Activated CD8-positive, alpha-beta T cell treated with anti-CD3 and anti-CD28 coated beads for 36 hours (primary cell): ENCODE measurements at places on chromosomes 5 and 9. TPM values are rescaled to one million over a fixed set of nuclear protein-coding genes. Genes with fewer than 3 reads are reported as not detected.

EPB41L4A gene
- total RNA-seq = 0.25 TPM

PCDHA11 gene
- not detected for total RNA-seq

CETN3 gene
- 49.2 TPM for total RNA-seq

CYSRT1 gene
- 0.34 TPM for total RNA-seq

ARID3C gene
- total RNA-seq = 0.29 TPM

NUTM2F gene
- not detected for total RNA-seq

FOXD4L5 gene
- total RNA-seq = not detected

- no peaks in the 10 kb centered on the region for H3K36me3 ChIP-seq
- peaks cover 2% of the 10 kb centered on the region for H3K4me1 ChIP-seq
- no peak overlapping the region for H3K4me3 ChIP-seq
- peak; percentile 2 for DNase-seq
- H3K27me3 ChIP-seq = peaks cover 37% of the 10 kb centered on the region
- no peak overlapping the region for H3K27ac ChIP-seq
These were observed 507 bp downstream of the CTNND2 start for GRCh38 chr5:11903614-11904264.

GRCh38 chr5:100797861-100798260 is 105.2 kb downstream of the ST8SIA4 start:
- no peaks in the 10 kb centered on the region for H3K27me3 ChIP-seq
- no peak for DNase-seq
- peaks cover 2% of the 10 kb centered on the region for H3K4me1 ChIP-seq
- no peak overlapping the region for H3K27ac ChIP-seq

DNA sequence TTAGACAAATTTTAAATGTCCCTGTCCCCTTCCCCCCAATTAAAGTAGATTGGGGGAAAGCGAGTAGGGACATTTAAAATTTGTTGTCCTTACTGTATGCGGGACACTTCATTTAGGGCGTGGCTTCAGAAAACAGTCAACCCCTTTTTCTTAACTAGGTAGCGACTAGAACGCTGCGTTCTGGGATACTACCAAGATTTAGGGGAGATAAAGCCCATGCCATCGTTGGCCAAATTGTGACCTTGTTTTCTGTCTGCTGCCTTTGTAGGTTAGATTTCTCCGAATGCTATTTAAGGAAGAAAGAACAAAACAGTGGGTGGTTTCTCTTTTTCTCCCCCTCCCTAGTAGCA is 1.2 kb downstream of the CKS2 start:
- peaks cover 50% of the 10 kb centered on the region for H3K4me1 ChIP-seq
- H3K36me3 ChIP-seq = peaks cover 74% of the 10 kb centered on the region
- DNase-seq = peak; percentile 22
- peak overlapping the region; percentile 91 for H3K4me3 ChIP-seq
- H3K27me3 ChIP-seq = peaks cover 3% of the 10 kb centered on the region

- H3K4me1 ChIP-seq = peaks cover 17% of the 10 kb centered on the region
- H3K36me3 ChIP-seq = no peaks in the 10 kb centered on the region
- no peaks in the 10 kb centered on the region for H3K27me3 ChIP-seq
- no peak overlapping the region for H3K27ac ChIP-seq
- H3K4me3 ChIP-seq = no peak overlapping the region
These were observed 73.4 kb downstream of the HABP4 start for GRCh38 chr9:96523374-96523773.

DNA sequence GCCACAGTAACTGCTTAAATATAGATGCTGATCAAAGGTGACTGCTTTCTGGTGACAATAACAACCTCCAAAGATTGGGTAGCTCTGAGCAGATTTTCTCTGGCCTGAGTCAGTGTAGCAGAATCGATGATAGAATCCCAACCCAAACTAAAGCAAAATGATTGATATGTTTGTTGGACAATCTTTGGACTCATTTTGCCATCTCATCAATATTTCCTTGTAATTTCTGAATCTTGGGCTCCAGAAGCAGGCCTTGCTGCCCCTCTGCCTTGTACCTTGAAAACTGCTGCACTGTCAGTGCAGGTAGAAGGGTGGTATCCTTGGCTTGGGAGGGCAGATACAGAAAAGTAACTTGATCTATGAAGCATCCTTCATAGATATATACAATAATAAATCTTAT is 18.9 kb downstream of the TTC23L start:
- DNase-seq = no peak
- no peaks in the 10 kb centered on the region for H3K4me1 ChIP-seq
- H3K27ac ChIP-seq = no peak overlapping the region
- no peak overlapping the region for H3K4me3 ChIP-seq
- no peaks in the 10 kb centered on the region for H3K36me3 ChIP-seq

GRCh38 chr5:115541611-115542010 is 3.0 kb downstream of the FEM1C start:
- no peak for DNase-seq
- no peak overlapping the region for H3K27ac ChIP-seq
- H3K27me3 ChIP-seq = no peaks in the 10 kb centered on the region
- peaks cover 77% of the 10 kb centered on the region for H3K36me3 ChIP-seq

GRCh38 chr5:170070556-170071412 is 34.9 kb upstream of the FOXI1 start:
- H3K27ac ChIP-seq = no peak overlapping the region
- peaks cover 59% of the 10 kb centered on the region for H3K36me3 ChIP-seq
- no peaks in the 10 kb centered on the region for H3K4me1 ChIP-seq

GRCh38 chr5:35162848-35163709 is 67.2 kb downstream of the PRLR start:
- H3K36me3 ChIP-seq = no peaks in the 10 kb centered on the region
- H3K27me3 ChIP-seq = peaks cover 5% of the 10 kb centered on the region
- H3K4me3 ChIP-seq = no peak overlapping the region
- no peak overlapping the region for H3K27ac ChIP-seq

GRCh38 chr5:169567079-169567478 is 16.5 kb upstream of the SPDL1 start:
- no peak overlapping the region for H3K27ac ChIP-seq
- H3K4me3 ChIP-seq = no peak overlapping the region
- DNase-seq = peak; percentile 15
- H3K4me1 ChIP-seq = no peaks in the 10 kb centered on the region
- no peaks in the 10 kb centered on the region for H3K36me3 ChIP-seq

GRCh38 chr5:6190838-6191237 is 187.5 kb downstream of the MED10 start:
- no peaks in the 10 kb centered on the region for H3K4me1 ChIP-seq
- H3K4me3 ChIP-seq = no peak overlapping the region
- no peak overlapping the region for H3K27ac ChIP-seq
